ENCODE measurements at places on chromosomes 6 and 20.

DNA sequence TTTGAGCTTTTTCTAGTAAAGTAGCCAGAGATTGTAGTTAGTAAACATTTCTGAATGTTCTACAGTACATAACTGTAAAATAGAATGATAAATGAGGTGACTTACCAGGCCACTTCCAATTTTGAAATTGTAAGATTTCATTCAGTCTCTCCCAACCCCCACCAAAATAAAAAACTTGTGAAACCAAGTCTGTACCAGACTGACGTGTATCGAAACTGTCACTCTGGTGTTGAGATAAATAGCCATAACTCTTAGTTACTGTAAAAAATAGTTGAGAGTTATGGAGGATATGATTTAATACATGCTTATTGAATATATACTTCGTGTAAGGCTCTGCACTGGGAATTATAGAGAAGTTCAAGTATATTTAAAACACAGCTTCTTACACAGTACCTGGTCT lies 455.7 kb downstream of the PLCB1 start:
- no peak for DNase-seq

DNA sequence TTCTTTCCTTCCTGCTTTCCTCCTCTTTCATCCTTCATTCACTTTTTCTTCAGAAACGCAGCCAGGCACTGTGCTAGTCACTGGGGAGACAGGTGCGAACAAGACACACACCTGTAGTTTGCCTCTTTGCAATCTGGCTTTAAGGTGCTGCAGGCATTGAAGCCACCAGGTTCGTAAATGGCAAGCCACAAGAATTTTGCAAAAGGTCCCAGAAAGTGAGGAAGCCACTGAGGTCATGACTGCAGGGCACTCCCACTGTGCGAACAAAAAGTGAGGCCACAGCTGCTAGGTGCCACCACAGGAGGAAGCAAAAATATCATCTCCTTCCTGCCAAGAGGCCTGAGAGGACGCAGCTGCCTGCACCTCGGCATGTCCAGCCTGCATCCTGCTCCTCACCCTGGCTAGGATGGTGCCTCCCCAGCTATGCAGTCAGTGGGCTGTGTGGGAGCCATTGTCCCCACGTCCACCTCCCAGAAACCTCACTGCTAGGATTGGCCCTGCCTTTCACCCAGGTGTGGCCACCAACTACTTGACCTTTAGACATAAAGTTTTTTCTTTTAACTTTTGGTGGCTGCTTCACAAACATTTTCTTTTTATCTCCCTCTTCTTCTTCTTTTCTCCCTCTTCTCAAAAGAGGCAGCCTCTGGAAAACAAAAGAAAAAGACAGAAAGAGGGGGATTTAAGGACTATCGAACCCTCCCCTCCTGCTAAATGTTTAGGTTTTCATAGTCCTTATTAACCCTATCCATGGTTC lies 230.8 kb downstream of the BCAS1 start:
- DNase-seq: peak; percentile 92

GRCh38 chr6:92267335-92267734 lies 1152.0 kb downstream of the EPHA7 start:
- DNase-seq: no peak

DNA sequence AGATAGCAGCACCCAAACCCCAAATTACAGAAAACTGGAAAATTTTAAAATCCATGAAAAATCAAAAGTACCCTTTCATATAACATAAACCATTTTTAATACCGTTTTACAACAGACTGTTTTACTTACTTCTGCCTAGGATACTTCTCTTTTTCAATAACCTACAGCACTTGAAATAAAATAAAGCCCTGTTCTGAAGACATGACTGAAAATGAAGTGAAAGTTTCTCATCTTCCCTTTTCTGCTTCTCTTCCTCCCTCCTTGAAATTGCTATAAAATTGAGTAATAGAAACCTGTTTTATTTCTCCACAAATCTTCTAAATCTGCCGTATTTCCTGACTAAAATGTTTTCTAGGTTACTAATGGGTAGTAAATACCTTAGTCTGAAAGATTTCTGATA lies 20.3 kb downstream of the MMS22L start:
- no peak for DNase-seq

DNA sequence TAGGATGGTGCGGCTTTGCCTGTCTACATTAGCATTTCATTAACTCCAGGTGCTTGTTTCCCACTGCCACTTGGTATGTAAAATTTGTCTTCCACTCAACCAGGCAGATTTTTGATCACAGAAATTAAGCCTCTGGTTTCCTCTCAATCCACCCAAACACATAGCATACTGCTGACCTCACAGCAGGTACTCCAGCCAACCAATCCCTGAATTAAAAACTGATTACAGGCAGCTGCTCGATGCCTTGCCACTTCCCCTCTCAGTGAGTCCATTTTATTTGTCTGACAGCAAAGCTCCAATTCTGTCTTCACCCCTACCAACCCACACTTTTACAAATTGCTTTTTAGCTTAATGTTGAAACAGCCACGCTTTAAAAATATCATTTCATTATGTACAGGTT lies 95.2 kb downstream of the PLCB1 start:
- DNase-seq: no peak

DNA sequence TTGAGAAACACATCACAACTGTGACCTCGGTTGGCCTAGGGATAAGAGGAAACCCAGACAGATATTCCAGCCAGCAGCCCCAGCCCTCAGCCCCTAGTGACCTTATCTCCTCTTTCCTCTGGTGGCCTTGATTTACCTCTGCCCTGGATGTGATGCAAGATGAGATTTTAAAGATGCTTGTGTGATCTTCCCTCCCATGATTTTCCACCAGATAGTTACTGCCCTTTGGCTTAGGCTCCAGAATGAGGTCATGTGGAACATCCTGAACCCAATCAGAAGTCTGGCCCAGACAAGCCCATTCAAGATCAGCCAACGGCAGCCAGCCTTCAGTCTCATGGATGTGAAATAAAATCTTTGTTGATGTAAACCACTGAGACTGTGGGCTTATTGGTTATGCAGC lies 104.0 kb downstream of the BANF2 start:
- DNase-seq: no peak

DNA sequence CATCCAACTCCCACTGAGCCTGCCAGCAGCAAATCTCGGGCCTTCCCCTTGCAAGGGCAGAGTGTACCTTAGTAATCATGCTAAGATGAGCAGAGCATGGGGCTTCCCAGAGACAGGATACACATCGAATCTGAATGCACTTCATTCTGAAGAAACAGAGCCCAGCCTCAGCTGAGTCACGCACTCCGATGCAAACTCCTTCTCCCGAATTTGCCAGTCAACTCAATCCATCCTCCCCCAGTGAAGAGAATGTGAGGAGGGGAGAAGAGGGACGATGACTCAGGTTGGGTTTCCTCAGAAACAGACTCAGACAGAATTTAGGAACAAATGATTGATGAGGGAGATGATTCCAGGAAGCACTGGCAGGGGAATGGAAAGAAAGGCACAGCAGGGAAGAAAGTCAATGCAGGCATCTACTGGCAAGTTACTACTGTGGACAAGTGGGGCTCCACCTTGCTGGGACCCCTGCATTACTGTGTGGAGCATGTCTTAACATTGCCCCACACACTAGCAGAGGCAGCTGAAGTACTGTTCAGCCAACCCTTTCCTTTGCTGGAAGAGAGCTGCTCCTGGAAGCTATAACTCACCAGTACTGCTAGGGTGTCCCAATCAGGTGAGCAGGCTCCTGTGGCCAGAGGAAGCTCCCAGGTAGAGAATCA lies 251.6 kb downstream of the ADGB start:
- no peak for DNase-seq

DNA sequence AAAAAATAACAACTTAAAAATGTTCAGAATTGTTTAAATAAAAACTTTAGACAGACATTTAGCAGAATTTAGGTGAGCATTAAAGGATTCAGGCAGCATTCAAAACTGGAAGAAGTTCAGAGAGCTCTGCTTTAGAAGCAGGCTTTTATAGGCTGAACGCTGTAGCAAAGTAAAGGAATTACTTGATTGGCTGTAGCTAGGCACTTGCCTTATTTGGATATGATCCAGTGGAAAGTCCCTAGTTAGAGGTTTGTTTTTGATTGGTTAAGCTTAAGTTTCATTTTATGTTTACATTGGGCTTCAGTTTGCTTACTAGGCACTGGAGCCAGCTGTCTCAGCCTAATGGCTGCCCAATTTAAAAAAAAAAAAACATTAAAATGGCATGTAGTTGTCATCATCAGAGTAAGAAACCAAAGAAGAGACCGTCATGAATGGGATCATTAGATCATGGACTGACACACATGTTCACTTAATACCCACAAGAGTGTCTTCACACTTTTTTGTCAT lies 65.1 kb downstream of the CBFA2T2 start:
- no peak for DNase-seq

DNA sequence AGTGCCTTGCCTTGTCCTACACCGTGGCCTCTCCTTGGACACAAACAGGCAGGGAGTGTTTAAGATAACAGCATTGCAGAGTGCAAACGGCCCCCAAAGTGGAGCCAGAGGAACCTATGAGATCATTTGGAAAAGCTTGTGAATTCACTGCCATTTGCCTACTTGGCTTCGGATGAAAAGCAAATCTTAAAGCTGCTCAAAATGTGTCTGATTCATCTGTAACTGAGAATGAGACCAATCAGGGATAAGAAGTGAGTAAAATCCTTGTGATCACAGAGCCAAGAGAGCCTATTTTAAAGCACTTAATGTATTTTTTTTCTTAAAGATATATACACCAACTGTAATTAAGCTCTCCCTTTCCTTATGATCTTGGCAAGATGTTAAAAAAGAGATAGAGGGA lies 65.7 kb upstream of the BACH2 start:
- DNase-seq: no peak

- DNase-seq: no peak
These were observed 29.4 kb downstream of the BMP7 start for GRCh38 chr20:57236813-57237584.

DNA sequence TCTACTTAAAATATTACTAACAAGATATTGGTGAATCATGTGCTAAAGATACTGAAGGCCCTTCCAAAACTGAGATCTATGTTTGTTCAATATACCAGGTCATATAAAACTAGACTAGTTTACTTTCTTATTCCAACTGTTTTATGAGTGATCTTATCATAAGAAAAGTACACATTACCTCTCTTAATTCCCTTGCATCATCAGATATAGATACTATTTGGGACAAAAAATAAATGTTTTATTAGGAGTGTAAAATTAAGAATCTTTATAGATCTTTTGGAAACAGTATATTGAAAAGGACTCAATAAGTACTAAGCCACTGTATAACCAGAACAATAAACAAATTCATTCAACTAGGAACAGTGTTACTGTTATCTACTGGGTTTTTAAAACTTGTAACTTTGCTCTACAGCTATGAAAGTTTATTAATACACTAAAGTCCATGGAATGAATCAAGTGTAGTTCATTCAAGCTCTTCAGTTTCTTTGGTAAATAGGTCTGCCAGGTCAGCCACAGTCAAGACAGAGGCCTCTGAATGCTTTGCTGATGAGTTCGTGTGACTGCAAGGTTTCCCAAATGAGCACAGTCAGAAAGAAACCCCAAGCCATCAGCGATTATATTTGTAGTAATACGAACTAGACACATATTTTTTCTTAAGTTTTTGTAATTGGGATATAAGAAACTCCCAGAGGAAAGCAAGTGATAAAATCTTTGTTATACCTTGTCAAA lies 71.8 kb upstream of the FBXO30 start:
- no peak for DNase-seq

DNA sequence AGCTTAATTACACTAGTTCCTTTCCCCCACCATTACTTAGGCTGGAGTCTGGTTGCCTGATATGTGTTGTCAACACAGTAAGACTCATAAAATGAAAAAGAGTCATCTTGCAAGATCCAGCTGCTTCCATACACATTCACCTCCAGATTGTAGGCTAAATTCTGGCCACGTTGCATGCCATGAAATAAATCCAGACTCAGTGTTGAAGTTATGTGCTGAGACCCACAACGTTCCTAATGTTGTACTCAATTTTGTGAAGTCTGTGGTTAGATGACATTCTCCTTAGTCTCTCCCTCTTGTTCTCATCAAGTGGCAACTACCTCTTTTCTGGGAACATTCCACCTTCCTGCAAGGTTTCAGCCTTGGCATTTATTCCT lies 212.3 kb downstream of the LMBRD1 start:
- no peak for DNase-seq

DNA sequence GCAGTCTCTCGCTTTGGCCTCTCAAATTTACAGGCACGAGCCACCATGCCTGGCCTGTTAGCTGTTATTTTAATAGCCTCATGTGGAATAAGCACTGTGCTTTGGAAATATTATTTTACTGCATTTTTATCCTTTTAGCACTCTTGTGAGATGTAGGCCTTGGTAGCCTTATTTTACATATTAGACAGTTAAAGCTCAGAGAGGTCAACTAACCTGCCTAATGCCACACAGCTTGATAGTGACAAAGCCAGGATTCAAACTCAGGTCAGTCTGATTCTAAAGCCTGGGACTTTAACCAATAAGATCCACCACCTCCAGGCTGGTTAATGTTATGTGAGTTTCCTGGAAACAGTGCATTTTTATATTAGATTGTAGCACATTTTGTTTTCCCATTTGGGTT lies 9.5 kb downstream of the TNFAIP3 start:
- DNase-seq: no peak

DNA sequence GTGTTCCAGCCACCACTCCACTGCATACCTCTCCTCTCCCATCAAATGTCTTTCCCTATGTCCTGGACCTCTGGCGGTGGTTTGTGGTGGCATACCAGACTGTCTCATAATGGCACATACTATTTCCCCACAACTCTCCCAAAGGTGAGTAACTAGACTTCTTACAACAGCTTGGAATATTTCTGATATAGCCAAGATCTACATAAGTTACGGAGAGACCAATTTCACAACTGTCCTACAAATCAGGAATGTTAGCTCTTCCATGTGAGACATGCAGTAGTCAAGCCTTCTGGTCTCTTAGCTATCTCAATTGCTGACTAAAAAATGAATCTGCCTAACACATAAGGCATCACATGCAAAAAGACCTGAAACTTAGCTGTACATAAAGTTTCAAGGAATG lies 588.9 kb downstream of the RNF144B start:
- DNase-seq: no peak

DNA sequence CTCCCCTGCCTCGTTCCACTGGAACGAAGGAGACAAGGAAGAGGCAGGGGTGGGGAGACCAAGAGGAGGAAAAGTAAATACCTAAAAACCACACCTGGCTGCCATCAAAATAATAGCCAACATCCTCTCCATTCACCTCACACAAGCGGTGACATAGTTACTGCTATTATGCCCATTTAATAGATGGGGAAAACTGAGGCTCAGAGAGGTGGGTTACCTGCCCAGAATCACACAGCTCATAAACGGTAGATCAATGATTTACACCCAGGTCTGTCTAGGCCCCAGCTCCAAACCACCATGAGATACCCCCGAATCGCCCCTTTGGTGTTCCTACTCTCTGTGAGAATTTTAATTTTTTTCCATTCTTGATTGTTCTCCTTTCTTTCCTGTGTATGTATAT lies 253.8 kb downstream of the BMP7 start:
- DNase-seq: no peak

GRCh38 chr20:53922901-53923314 lies 147.5 kb downstream of the BCAS1 start:
- peak; percentile 90 for DNase-seq

GRCh38 chr6:53979468-53980067 lies 131.7 kb upstream of the MLIP start:
- no peak for DNase-seq

Data from GF-D8 (cell line).